ENCODE measurements at places on chromosomes 1 and 21.

DNA sequence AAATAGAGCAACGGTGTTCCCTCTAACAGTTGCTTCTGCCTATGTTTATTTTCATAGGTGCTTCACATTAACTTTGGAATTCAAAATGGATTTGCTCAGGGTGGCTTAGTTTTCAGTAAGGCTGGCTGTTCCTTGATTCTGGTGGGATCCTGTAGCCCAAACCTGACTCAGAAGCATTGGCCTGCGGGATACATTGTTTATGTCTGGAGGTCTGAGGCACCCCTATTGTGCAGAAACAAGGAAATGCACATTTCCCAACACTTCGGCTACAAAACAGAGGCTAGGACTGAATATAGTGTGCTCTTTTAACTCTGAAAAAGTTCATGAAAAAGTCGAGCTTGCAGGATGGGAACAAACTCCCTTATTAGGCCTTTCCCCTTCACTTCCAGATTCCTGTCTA, 133.8 kb upstream of the F3 start:
- DNase-seq: no peak

DNA sequence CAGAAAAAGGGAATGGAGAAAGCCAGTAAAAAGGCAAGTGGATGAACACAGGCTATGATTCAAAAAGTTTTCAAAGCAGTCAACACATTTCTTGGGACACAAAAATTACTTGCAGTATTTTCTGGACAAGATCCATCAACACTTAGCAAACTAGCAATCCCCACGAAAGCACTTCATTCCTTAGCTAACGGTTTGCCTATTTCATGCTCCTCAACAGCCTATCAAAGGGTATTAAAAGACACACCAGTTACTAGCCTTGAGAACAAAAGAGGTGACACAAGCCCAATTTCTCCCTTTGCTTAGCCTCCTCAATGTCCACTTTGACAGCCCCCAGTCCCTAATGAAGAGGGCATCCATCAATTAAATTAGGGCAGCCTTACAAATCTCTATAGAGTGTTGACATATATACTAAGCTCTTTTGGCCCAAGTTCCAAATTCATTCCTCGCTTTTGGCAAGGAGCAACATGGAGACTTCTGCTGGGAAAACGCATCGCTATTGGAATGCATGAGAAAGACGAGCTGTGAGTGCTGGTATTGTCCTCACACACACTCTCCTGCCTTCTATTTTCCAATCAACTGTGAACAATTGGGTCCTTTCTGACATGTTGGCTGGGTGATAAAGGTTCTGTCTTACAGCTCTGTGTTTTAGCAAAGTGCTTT, 180.0 kb downstream of the TNR start:
- no peak for DNase-seq

GRCh38 chr1:217311269-217311668, 319.6 kb downstream of the GPATCH2 start:
- no peak for DNase-seq

DNA sequence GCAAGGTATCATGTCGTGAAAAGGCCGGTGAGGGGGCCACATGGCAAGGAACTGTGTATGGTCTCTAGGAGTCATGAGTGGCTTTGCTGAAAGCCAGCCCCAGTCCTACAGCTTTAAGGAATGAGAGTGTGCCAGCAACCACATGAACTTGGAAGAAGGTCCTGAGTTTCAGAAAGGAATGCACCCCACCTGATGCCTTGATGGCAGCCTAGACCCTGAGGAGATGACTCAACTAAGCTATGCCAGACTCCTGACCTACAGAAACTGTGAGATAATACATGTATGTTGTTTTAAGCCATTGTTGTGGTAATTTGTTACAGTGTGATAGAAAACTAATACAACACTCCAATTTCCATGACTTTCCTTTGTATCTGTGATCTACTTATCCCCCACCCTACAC, 33.5 kb upstream of the AKT3 start:
- no peak for DNase-seq

- no peak for DNase-seq
Measured at GRCh38 chr1:40411294-40411693, 37.8 kb downstream of the SMAP2 start.

DNA sequence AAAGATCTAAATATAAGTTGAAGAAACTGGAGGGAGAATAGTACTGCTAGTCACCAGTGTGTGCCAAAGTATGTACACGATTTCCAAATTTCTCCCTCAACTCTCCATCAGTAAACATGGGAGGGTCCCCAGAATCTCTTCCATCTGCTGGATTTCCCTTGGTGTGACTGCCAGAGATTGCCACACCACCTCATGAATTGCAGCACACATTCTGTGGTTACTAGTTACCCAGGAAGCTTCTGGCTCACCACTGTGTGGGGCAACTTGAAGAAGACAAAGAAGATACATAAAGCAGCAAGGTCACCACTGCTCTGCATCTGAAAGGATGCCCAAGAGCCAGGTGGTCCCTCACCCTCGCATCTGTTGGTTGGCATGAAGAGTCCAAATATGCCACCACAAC, 191.7 kb upstream of the ESRRG start:
- DNase-seq: no peak

GRCh38 chr21:38470755-38471154, 27.5 kb downstream of the ERG start:
- no peak for DNase-seq

- peak; percentile 12 for DNase-seq
Measured at GRCh38 chr1:112957133-112957812, 1.3 kb upstream of the SLC16A1 start.

DNA sequence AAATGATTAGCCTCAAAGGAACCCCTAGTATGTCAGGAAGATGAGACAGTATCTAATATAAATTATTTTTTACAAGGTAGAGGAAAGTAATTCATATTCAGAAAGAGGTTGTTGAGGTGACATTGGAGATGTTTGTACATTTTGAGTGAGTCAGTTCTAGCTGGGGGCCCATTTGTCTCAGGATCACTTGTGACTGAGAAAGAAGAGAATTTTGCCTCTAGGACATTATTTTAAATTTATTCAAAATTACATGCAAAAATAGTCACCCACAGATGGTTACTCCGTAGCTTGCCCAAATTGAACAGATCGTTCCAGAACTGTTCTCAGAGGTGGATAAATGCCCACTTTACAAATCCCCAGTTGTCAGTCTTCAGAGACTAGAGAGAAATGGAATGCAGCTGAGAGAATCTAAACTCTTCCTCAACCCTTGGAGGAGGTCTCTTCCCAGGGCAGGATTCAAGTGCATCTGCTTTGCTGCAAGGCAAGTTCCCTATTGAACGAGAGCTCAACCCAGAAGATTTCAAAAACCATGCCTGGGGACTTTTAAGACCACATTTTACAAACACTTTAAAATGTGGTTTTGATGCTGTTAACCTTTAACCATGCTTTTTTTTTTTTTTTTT, 987.8 kb upstream of the ADAMTS5 start:
- no peak for DNase-seq

- DNase-seq: no peak
Measured at GRCh38 chr1:43329995-43330751, 7.4 kb upstream of the MPL start.

- DNase-seq: no peak
Measured at GRCh38 chr21:34011660-34012059, 61.7 kb upstream of the MRPS6 start.

GRCh38 chr1:41728403-41729202, 190.1 kb downstream of the HIVEP3 start:
- no peak for DNase-seq

DNA sequence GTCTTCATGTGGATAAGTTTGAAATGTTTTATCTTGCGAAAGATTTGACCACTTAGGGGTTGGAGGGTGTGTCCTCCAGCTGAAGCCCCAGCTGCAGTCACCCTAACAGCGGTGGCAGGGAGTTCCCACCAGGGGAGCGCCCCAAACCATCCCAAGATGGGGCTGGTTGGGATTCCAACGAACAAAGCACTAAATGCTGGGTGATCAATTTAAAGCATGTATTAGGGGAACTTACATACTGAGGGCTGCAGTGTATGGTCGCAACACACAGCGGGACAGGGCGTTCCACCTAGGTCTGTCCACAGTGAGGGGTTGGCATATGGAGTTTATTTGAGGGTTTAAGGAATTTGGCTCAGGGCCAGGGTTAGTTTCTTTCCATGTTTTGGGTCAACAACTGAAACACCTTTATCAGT, 26.3 kb downstream of the SLC37A1 start:
- no peak for DNase-seq

- DNase-seq: no peak
Measured at GRCh38 chr1:169003864-169004516, 102.5 kb upstream of the ATP1B1 start.

- no peak for DNase-seq
Measured at GRCh38 chr1:242876030-242876429, 351.5 kb upstream of the PLD5 start.

DNA sequence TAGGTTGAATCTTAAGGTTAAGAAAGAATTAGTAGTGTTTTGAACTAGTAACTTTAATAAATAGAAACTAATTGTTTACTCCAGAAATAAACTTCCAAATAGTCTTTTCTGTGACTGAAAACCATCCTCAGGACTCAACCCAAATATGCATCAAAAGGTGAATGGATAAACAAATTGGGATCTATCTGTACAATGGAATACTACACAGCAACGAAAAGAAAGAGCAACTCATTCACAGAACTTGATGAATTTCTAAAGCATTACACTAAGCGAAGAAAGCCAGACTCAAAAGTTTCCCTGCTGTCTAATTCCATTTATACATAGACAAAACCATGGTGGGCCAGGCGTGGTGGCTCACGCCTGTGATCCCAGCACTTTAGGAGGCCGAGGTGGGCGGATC, 25.0 kb downstream of the HEYL start:
- DNase-seq: no peak

DNA sequence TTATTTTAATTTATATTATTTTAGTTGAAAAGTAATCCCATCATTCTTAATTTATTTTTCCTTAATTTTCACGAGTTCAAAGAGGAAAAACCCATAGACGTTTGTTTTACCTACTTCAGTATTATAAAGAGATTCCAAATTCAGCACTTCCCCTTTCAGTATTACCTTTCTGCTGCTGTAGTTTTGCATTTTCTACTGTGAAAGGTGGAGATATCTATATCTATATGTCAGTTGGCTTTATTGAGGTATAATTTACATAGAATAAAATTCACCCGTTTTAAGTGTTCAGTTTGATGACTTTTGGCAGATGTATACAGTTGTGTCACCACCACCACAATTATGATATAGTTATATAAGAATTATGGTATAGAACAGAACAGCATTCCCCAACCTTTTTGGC, 33.0 kb downstream of the MAST2 start:
- no peak for DNase-seq

DNA sequence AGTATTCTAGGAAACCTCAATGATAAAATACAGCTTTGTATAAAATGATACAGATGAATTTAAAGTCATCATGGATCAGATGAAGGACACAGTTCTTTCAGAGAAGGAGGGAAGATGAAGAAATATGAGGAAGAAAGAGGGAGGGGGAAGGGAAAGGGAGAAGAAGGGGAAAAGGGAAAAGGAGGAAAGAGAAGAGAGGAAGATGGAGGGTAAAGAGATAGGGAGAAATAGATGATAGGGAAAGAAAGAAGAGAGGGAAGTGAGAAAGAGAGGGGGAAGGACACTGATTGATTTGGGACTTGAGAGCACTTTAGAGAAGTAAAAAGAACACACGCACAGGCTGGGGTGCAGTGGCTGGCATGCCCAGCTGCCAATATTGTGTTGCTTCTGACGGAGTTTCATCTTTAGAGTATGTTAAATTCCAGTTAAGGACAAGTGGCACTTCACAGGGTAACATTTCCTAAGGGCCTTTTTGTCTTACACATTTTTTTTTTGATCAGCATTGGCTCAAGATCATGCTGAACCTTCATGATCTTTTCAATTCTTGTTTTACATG, 235.9 kb upstream of the DMRTA2 start:
- DNase-seq: no peak

- DNase-seq: no peak
Measured at GRCh38 chr1:203799971-203800370, 4.5 kb downstream of the ZBED6 start.

DNA sequence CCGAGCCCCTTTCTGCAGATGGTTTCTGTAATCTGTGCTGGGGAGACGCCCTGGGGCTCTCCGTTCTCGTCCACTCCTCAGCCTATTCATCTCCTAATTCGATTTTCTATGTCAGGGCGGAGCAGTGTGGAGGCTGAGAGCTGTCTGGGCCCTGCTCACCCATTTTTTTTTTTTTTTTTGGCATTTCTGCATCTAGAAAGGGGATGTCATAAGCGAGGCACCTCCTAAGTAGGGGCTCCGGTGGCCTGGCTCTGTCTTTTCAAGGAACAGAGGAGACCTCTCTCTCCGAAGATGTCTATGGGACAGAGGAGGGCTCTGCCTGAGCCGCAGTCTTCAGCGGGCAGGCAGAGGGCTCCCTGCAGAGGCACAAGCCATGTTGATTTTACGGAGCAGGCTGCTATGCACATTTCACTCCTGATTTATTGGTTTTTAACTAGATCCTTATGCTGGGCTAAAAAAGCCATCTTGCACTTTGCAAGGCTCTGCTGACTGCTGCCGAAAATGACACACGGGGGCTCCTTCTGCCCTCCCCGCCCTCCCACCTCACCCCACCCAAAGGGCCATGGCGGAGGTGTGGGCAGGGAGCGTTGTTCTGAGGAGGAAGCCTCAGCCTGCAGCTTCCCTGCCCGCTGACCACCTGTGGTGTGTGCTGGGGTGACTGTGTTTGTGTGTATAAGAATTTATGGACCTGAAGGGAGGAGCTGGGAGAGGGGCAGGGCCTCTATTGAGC, 71.0 kb downstream of the FOXD2 start:
- no peak for DNase-seq

DNA sequence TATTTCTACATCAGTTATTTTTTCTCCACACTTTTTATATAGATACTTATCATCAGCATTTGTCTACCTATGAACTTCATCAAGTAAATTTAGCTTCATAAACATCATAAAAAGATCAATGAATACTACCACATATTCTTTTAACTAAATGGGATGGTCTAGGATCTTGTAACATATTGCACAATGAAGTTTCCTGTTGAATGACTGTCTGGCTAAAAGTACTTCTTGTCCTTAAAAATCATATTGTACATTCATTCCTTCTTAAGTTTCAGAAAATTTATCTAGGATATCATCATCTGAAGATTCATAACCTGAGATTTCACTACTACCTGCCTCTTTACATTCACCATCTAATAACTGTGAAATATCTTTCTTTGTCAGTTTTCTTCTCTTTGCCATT, 69.0 kb downstream of the MAGI3 start:
- no peak for DNase-seq

GRCh38 chr21:38249256-38249655, 7.5 kb upstream of the KCNJ15 start:
- no peak for DNase-seq

DNA sequence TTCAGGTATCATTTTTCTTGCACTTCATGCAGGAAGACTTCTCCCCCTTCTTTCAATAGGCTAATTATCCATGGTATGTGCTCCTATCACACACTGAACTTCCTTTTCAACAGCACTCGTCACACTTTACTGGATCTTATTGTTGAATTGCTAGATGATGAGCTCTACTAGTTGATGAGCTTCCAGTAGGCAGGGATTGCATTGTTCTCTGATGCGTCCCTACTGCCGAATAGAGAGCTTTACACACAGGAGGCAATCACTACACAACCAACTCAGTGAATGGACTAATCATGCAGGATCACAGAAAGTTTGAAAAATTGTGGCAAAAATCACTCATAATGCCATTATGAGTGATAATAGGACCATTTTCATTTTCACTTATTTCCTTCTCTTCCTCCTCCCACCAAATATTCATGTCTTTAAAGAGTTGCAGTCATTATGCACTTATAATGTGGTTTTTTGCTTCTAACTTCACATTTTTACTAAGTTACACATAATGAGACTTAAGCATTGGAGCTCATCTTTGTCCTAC, 128.1 kb upstream of the ZNF648 start:
- no peak for DNase-seq

- no peak for DNase-seq
Measured at GRCh38 chr1:51627672-51628071, 10.8 kb downstream of the OSBPL9 start.

All from hypothalamus (tissue), 51 donors.